DMS53 (cell line): ENCODE measurements at places on chromosomes 13 and 19.

GRCh38 chr13:79779761-79780160 lies 298.8 kb downstream of the NDFIP2 start:
- DNase-seq: peak; percentile 3

- DNase-seq: no peak
Observed at GRCh38 chr19:41367848-41368301, 3.9 kb upstream of the B9D2 start.

- DNase-seq: no peak
Observed at GRCh38 chr19:371501-372168, 27.0 kb upstream of the MIER2 start.

DNA sequence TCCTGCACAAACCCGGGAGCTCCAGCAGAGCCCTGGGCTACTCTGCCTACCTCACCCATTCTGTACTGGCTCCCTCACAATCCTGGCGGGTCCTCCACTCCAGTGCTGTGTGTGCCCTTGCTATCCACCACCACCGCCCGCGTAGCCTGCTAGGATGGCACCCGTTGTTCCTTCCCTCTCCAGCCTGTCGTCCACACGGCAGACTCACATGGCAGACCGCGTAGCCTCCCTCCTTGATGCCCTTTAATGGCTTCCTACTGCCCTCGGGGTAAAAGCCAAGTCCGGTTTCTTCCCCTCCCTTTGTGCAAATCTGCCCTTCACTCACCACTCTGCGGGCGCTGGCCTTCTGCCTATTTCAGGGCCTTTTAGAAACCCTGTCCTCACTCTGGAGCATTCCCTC lies 106.6 kb downstream of the RAB20 start:
- DNase-seq: no peak

GRCh38 chr13:21638319-21639282 lies 32.3 kb upstream of the FGF9 start:
- peak; percentile 71 for DNase-seq

DNA sequence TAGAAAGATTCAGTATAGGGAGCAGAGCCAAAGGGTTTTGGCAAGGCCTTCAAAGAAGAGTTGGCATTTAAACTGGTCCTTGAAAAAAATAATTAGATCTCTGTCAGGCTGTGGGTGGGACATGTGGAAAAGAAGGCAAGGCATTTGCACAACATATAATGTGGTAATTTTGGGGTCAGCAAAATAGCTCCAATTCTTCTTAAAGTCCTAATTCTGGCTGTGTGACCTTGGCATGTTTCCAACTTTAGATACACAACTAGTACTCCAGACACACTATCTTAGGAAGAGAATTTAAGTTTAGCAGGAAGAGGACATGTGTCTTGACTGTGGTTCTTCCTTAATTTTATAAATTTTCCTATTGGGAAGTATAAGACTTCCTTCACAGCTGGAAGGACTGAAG lies 206.3 kb downstream of the PCDH17 start:
- no peak for DNase-seq

DNA sequence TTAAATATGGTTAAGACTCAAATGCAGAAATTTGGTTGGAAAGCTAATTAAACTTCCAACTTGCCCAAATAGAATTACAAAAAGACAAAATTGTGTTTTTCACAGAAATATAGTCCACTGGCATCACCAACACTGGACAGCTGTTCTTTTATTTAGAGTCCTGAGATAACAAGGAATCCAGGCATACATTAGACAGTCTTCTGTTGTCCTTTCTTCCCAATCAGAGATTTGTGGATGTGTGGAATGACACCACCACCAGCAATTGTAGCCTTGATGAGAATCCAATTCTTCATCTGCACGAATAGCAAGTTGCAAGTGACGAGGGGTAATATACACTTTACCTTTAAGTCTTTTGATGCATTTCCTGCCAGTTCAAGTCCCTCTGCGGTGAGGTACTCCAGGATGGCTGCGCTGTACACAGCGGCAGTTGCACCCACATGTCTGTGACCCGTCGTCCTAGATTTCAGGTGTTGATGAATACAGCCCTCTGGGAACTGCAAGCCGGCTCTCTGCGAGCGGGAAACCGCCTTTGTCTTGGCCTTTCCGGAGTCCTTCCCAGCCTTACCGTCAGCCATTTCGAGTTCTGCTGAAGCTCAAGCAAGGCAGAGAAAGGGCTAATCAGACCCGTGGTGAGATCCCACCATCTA lies 14.7 kb downstream of the UBAC2 start:
- no peak for DNase-seq

DNA sequence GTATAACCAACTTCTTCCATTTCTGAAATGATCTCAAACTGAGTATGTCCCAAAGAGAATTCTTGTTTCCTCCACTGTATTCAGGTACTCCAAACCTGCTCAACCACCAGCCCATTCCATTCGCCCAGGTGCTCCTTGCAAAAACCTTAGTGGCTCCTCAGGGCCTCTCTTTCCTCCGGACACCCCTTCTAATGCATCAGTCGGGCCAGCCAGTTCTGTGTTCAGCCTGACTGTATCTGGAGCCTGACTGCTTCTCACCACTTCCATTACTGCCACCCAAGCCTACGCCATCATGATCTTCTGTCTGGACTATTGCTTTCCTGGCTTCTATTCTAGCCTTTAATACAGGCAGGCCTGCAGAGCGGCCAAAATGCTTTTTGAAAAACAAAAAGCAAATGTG lies 1.5 kb downstream of the PHF11 start:
- DNase-seq: no peak

- DNase-seq: peak; percentile 74
Observed at GRCh38 chr19:35555301-35556005, 8.0 kb downstream of the ATP4A start.
